Tibial nerve (tissue), 4 donors: ENCODE measurements at places on chromosomes 4 and X. TPM values are rescaled to one million over a fixed set of nuclear protein-coding genes. Genes with fewer than 3 reads are reported as not detected.

GRCh38 chr4:74189331-74190043, 31.6 kb downstream of the MTHFD2L start:
- DNase-seq: no peak
- no peaks in the 10 kb centered on the region for H3K36me3 ChIP-seq
- H3K4me1 ChIP-seq: no peaks in the 10 kb centered on the region
- no peak overlapping the region for H3K4me3 ChIP-seq

DNA sequence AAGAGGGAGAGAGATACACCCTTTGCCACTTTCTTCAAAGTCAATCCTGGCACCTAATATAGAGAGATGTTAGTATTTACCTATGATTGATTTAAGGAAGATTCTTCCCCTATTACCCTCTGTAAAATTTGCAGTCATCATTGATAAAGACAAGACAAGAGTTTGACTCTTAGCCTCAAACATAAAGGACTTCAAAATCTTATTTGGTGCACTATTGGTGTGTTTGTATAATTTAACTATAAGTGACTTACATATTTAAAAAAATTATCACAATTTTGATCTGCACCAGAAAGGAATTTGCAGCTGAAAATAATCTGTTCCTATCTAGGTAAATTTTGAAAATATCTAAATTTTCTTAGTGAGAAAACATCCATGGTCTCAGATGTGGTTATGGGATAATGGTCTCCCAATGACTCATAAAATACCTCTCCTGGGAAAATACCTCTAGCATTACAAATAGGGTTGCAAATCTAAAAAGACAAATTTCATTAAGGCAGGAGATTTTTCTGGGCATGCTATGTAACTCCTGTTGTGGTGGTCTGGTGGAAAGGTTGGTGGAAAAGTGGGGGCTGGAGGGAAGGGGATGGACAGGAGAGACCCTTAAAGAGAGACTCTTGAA, 173.6 kb upstream of the MED14 start:
- H3K36me3 ChIP-seq: no peaks in the 10 kb centered on the region
- no peak overlapping the region for H3K4me3 ChIP-seq
- H3K27ac ChIP-seq: no peak overlapping the region
- H3K27me3 ChIP-seq: no peaks in the 10 kb centered on the region
- no peak for DNase-seq

- no peak overlapping the region for H3K27ac ChIP-seq
- no peaks in the 10 kb centered on the region for H3K4me1 ChIP-seq
- H3K27me3 ChIP-seq: no peaks in the 10 kb centered on the region
- H3K36me3 ChIP-seq: no peaks in the 10 kb centered on the region
- no peak overlapping the region for H3K4me3 ChIP-seq
- DNase-seq: no peak
These were observed 45.0 kb downstream of the NHSL2 start for GRCh38 chrX:71955530-71956120.

GRCh38 chr4:98518559-98519267, 139.7 kb downstream of the TSPAN5 start:
- H3K4me3 ChIP-seq: no peak overlapping the region
- no peak for DNase-seq

DNA sequence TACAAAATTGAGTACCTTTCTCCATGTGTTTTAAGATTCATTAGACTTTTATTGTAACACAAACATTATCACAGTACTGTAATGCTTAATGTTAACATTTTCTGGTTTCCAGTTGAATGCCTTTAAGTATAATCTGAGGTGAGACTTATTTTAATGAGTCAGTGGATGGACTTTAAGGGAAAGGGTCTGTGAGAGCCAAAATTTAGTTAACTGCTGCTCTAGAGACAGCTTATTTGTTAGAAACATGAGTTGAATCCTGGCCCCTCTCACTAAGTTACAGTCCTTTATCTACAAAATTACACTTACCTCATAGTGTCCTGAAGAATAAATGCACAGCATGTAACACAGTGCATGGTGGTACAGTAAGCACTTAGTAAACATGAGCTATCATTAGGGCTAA, 66.0 kb downstream of the PGRMC2 start:
- H3K4me3 ChIP-seq: no peak overlapping the region
- no peak overlapping the region for H3K27ac ChIP-seq

GRCh38 chr4:159358226-159358625, 255.3 kb downstream of the RAPGEF2 start:
- DNase-seq: no peak
- H3K36me3 ChIP-seq: no peaks in the 10 kb centered on the region
- peaks cover 5% of the 10 kb centered on the region for H3K4me1 ChIP-seq
- H3K4me3 ChIP-seq: no peak overlapping the region
- H3K27me3 ChIP-seq: no peaks in the 10 kb centered on the region

The TCP11X1 gene
- total RNA-seq: not detected

DNA sequence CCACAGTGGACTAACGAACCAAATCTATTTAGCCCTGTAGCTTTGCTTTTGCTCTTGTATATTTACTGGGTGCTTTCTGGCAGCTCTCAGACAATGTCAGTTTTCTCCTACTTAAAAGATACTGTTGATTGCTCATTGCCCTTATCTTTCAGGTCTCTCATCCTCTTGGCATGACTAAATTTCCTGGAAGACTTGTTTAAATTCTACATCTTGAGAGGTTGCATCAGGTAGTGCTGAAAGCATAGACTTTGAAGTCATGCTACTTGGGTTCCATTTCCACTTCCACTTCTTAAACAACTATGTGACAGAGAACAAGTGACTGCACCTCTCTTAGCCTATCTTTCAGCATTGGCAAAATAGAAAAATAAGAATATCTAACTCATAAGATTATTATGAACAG, 8.4 kb downstream of the TDO2 start:
- no peaks in the 10 kb centered on the region for H3K4me1 ChIP-seq
- no peaks in the 10 kb centered on the region for H3K27me3 ChIP-seq
- H3K4me3 ChIP-seq: no peak overlapping the region
- no peak for DNase-seq
- no peaks in the 10 kb centered on the region for H3K36me3 ChIP-seq

DNA sequence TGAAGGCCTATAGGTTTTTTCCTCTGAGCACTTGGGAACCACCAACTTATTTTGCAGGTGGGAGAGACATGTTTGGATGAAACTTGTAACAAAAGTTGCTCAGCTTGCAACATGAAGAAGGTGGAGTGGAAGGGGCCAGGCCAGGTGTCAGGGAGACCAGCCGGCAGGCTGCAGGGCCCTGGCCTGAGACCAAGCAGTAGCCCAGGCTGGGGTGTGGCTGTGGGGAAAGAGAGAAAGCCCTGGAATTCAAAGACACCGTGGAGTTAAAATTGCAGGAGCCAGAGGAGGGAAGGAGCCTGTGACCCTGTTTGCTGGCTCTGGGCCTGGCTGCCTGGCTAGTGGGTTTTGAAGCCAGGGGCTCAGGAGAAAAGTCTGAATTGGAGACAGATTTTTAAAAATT, 43.4 kb downstream of the EFNB1 start:
- no peak overlapping the region for H3K4me3 ChIP-seq
- H3K27ac ChIP-seq: no peak overlapping the region
- H3K27me3 ChIP-seq: no peaks in the 10 kb centered on the region

The SLC4A4 gene
- 5.9 TPM for total RNA-seq

GRCh38 chrX:123854329-123854728, 5.5 kb upstream of the XIAP start:
- peaks cover 5% of the 10 kb centered on the region for H3K4me1 ChIP-seq
- no peak overlapping the region for H3K27ac ChIP-seq
- no peaks in the 10 kb centered on the region for H3K36me3 ChIP-seq

DNA sequence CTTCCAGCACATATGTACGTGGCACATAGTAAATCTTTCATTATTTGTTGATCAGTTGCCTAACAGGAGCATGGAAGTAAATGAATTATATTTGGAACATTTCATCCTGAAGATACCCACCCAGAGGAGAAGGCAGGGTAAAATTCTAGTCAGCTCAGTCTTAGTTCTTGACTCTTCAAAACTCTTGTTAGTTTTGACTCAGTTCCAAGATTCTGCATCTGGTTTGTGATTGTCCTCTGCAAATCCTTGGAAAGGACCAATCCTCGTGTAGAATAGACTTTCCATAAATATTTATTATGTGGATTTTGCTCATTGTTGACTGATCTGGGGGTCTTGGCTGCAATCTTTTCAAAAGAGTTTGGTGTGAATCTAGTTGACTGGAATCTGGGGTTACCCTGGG, 257.5 kb upstream of the FAT1 start:
- no peak for DNase-seq
- no peaks in the 10 kb centered on the region for H3K4me1 ChIP-seq
- no peaks in the 10 kb centered on the region for H3K36me3 ChIP-seq
- H3K27me3 ChIP-seq: no peaks in the 10 kb centered on the region
- no peak overlapping the region for H3K27ac ChIP-seq

The TCEAL2 gene
- total RNA-seq: 3.3 TPM

DNA sequence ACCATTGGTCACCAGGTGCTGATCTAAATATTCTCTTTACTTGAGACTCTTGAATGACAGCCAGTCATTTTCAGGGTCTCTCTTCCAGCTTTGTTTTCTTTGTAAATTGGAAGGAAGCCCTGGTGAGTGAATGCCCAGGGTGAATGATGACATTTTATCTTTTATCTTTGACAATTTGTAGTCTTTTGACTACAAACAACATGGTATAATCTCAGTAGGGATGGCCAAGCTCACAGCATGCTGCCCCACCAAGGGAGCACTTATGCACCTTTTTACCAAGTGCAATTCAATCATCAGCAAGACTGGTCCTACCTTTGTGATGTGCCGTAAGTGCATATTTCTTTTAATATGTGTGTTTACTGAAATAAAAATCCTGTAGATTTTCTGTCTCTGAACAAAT, 5.7 kb downstream of the AFM start:
- no peaks in the 10 kb centered on the region for H3K36me3 ChIP-seq
- no peak overlapping the region for H3K27ac ChIP-seq
- DNase-seq: no peak
- no peak overlapping the region for H3K4me3 ChIP-seq

The CT45A5 gene
- not detected for total RNA-seq

The RASGEF1B gene
- 32.8 TPM for total RNA-seq

GRCh38 chrX:76434103-76434741, 6.7 kb downstream of the MAGEE1 start:
- no peaks in the 10 kb centered on the region for H3K36me3 ChIP-seq
- no peak for DNase-seq
- H3K4me1 ChIP-seq: no peaks in the 10 kb centered on the region
- no peak overlapping the region for H3K4me3 ChIP-seq
- H3K27me3 ChIP-seq: no peaks in the 10 kb centered on the region

The PRDX4 gene
- 108 TPM for total RNA-seq

GRCh38 chr4:114349543-114350175, 248.9 kb upstream of the UGT8 start:
- H3K4me3 ChIP-seq: no peak overlapping the region
- no peaks in the 10 kb centered on the region for H3K4me1 ChIP-seq
- no peak overlapping the region for H3K27ac ChIP-seq
- H3K36me3 ChIP-seq: no peaks in the 10 kb centered on the region
- H3K27me3 ChIP-seq: no peaks in the 10 kb centered on the region

The CDS1 gene
- total RNA-seq: 0.30 TPM

DNA sequence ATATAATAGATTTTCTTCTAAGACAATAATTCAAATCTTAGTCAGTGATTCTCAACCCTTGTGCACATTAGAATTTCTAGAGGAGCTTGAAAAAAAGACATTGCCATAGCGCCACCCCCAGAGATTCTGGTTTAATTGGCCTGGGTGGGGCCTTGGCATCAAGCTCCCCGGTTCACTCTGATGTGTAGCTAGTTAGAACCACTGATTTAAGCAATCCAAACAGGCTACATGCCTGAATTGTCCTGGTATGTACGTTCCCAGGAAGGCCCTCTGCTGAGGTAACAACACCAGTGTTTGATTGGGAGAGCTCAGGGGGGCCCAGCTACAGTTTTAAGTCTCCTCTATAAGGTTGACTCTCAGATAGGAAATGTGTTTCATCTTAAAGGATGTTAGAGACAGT, 1.3 kb upstream of the ATP10D start:
- peaks cover 21% of the 10 kb centered on the region for H3K4me1 ChIP-seq
- peaks cover 3% of the 10 kb centered on the region for H3K36me3 ChIP-seq
- peak overlapping the region; percentile 98 for H3K27ac ChIP-seq
- no peak overlapping the region for H3K4me3 ChIP-seq

DNA sequence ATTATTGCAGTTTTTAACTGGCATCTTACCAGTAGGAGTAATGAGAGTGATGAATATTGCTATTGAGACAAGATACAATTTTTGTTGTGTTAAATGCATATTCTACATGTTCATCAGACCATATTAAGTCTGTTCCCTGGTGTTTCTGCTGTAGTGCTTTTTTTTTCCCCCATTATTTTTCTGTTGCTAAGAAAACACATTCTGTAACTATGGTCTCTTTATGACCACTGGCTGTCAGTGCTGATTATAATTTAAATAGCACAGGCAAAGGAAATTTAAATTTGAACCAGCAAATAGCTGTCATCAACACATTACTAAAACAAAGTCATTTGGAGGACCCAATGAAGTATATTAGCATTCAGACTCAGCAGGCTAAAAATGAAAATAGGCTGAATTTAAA, 98.3 kb upstream of the ANKRD50 start:
- no peaks in the 10 kb centered on the region for H3K36me3 ChIP-seq
- no peaks in the 10 kb centered on the region for H3K4me1 ChIP-seq
- H3K4me3 ChIP-seq: no peak overlapping the region
- no peaks in the 10 kb centered on the region for H3K27me3 ChIP-seq

The ADH1B gene
- total RNA-seq: 1,575 TPM

The FOXO4 gene
- total RNA-seq: 29.3 TPM

- no peak overlapping the region for H3K4me3 ChIP-seq
- H3K27ac ChIP-seq: no peak overlapping the region
- DNase-seq: no peak
- no peaks in the 10 kb centered on the region for H3K4me1 ChIP-seq
- H3K36me3 ChIP-seq: no peaks in the 10 kb centered on the region
- no peaks in the 10 kb centered on the region for H3K27me3 ChIP-seq
These were observed 103.1 kb upstream of the VCX2 start for GRCh38 chrX:8274170-8274569.

- H3K4me1 ChIP-seq: no peaks in the 10 kb centered on the region
- H3K27ac ChIP-seq: no peak overlapping the region
- H3K36me3 ChIP-seq: no peaks in the 10 kb centered on the region
- no peaks in the 10 kb centered on the region for H3K27me3 ChIP-seq
These were observed 49.7 kb downstream of the OTC start for GRCh38 chrX:38402118-38402517.

- no peak overlapping the region for H3K27ac ChIP-seq
- H3K4me1 ChIP-seq: no peaks in the 10 kb centered on the region
- no peaks in the 10 kb centered on the region for H3K36me3 ChIP-seq
- H3K4me3 ChIP-seq: no peak overlapping the region
- no peak for DNase-seq
- no peaks in the 10 kb centered on the region for H3K27me3 ChIP-seq
These were observed 133.6 kb upstream of the S100G start for GRCh38 chrX:16516232-16516876.

GRCh38 chr4:76260571-76260970, 9.1 kb downstream of the FAM47E start:
- H3K4me3 ChIP-seq: no peak overlapping the region
- H3K27ac ChIP-seq: no peak overlapping the region
- peaks cover 5% of the 10 kb centered on the region for H3K36me3 ChIP-seq
- no peaks in the 10 kb centered on the region for H3K27me3 ChIP-seq
- no peak for DNase-seq

DNA sequence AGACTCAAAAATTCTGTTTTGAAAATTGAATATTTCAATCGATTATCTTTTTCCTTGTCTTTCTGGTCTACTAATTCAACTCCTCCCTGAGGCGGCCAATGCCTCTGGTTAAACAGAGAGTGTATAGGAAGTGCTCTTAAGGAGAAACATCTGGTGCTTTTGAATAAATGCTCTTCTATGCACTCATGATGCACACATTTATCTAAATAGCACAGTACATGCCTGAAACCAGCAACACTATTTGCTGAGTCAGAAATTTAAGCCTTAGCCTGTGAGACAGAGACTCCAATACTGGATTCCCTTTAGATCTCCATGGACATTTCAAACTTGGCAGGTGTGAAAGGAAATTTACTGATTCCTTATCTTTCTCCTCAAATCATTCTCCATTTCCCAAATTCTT, 118.6 kb downstream of the SLIT2 start:
- no peaks in the 10 kb centered on the region for H3K27me3 ChIP-seq
- DNase-seq: no peak
- H3K4me1 ChIP-seq: no peaks in the 10 kb centered on the region
